ENCODE measurements at places on chromosomes 4 and X. TPM values are rescaled to one million over a fixed set of nuclear protein-coding genes. Genes with fewer than 3 reads are reported as not detected.

FOXR2 gene
- polyA plus RNA-seq: not detected

COL25A1 gene
- polyA plus RNA-seq: 32.3 TPM

POF1B gene
- not detected for polyA plus RNA-seq

CXCL5 gene
- polyA plus RNA-seq: not detected

ENOX2 gene
- 48.7 TPM for polyA plus RNA-seq

F9 gene
- not detected for polyA plus RNA-seq

CLNK gene
- polyA plus RNA-seq: not detected

Measured in neural cell (in vitro differentiated cells).